ENCODE measurements at places on chromosomes 5 and 9.

- DNase-seq, result no peak
Measured at GRCh38 chr5:150587856-150588595, 52.4 kb upstream of the SYNPO start.

GRCh38 chr9:31045810-31046209 lies 1338.6 kb upstream of the ACO1 start:
- DNase-seq, result no peak

- no peak for DNase-seq
Measured at GRCh38 chr9:73806876-73807275, 655.2 kb downstream of the ANXA1 start.

DNA sequence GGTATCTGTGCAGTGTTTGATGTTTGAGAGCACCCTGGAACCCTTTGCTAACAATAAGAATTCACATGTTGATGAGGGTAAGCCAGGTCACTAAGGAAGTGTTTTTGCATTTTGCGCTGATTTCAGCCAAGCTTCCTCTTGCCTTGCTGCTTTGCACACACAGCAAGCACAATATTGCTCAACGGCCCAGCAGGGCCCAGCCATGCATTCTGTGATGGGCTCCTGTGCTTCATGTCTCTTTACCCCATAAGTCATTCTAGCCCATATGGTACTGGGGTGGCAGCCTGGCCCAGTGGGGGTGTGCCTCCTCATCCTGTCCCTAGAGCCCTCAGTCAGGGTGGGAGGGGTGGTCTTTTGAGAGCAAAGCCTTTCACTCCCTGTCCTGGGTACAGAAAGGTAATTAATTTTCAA lies 481.3 kb downstream of the GADD45G start:
- DNase-seq, result no peak

GRCh38 chr9:7756088-7756487 lies 43.5 kb downstream of the DMAC1 start:
- no peak for DNase-seq

DNA sequence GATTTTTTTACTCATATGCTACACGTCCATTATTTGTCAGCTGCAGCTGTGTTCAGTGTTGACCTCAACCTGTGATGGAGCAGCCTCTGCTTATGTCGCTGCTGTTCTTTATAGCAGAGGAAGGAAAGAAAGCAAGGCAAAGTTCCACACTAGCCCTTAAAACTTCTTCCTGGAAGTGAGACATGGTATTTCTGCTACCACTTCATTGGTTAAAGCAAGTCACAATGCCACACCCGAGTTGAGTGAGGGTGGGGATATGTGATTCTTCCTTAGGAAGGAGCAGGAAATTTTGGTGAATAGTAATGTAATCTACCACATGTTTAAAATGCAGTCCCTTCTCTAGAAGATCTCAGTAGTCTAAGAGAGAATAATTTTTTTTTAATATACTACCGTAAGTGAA lies 224.8 kb upstream of the DMRT1 start:
- no peak for DNase-seq

- no peak for DNase-seq
Measured at GRCh38 chr9:112559629-112560413, 73.2 kb downstream of the KIAA1958 start.

DNA sequence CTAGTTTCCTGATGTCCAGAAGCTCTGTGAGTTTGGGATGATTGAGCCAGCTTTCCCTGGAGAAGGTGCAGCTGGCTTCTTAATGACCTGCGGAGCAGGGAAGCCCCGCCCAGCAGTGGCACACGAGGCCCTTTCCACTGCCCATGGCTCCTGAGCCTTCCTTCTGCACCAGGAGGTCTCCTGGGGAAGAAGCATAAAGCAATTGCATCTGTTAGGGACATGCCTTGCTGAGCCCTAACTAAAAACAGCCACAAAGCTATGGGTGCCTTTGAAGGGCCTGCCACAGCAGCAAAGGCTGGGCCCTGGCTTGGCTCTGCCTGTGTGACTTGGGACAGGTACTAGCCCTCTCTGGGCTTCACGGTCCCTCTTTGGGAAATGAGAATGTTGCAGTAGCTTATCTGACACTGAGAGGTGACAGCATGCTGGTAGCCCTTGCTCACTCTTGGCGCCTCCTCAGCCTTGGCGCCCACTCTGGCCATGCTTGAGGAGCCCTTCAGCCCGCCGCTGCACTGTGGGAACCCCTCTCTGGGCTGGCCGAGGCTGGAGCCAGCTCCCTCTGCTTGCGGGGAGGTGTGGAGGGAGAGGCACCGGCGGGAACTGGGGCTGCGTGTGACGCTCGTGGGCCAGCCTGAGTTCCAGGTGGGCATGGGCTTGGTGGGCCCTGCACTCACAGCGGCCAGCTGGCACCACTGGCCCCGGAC lies 218.4 kb downstream of the FSTL4 start:
- DNase-seq, result no peak

- no peak for DNase-seq
Measured at GRCh38 chr5:16489322-16489791, 23.8 kb upstream of the ZNF622 start.

DNA sequence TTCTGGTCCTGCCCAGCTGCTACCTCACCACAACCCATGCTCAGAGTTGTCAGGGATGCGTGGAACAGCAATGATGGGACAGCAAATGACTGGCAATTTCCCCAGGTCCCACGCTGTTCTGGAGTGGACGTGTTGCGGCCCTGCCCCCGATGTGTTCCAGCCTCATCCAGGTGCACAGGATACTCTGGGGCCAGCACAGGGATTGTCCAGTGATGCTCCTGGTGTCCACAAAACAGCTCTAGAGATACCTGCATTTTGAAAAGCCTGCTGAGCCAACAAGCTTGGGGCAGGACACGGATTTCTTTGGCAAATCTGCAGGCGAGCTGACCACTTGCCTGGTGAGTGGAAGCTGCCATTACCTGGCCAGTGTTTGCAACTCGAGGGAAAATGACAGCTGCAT lies 88.7 kb downstream of the ANKRD33B start:
- DNase-seq, result no peak

- DNase-seq, result no peak
Measured at GRCh38 chr5:172985596-172985995, 2.0 kb downstream of the ATP6V0E1 start.

GRCh38 chr5:38866362-38867031 lies 20.7 kb downstream of the OSMR start:
- DNase-seq, result no peak

- no peak for DNase-seq
Measured at GRCh38 chr5:2960294-2960693, 208.8 kb upstream of the IRX2 start.

GRCh38 chr5:145471831-145472612 lies 363.1 kb downstream of the PRELID2 start:
- DNase-seq, result no peak

GRCh38 chr5:107949688-107950341 lies 279.1 kb upstream of the EFNA5 start:
- no peak for DNase-seq

DNA sequence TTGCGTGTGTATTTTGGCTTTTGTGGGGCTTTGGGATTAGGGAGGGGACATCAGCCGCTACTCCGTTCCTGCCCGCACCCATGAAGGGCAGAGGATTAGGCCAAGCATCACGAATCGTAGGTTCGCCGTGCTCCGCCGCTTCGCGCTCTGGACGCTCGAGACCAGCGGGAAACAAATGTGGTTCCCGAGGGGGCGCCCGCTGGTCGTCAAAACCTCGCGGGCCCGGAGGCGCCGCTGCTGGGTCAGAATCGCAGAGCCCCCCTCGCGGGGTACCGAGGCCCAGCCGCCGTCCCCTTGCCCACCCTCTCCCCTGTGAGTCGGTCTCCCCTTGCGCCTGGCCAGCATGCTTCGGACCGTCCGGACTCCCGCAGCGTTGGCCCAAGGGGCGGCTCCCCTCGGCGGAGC lies 2.3 kb upstream of the PAX5 start:
- DNase-seq, result no peak

- DNase-seq, result no peak
Measured at GRCh38 chr5:52702877-52703276, 84.8 kb upstream of the ITGA1 start.

GRCh38 chr5:157855404-157855994 lies 3.4 kb downstream of the CLINT1 start:
- DNase-seq, result no peak

- no peak for DNase-seq
Measured at GRCh38 chr5:28766565-28767158, 1728.3 kb upstream of the CDH9 start.

DNA sequence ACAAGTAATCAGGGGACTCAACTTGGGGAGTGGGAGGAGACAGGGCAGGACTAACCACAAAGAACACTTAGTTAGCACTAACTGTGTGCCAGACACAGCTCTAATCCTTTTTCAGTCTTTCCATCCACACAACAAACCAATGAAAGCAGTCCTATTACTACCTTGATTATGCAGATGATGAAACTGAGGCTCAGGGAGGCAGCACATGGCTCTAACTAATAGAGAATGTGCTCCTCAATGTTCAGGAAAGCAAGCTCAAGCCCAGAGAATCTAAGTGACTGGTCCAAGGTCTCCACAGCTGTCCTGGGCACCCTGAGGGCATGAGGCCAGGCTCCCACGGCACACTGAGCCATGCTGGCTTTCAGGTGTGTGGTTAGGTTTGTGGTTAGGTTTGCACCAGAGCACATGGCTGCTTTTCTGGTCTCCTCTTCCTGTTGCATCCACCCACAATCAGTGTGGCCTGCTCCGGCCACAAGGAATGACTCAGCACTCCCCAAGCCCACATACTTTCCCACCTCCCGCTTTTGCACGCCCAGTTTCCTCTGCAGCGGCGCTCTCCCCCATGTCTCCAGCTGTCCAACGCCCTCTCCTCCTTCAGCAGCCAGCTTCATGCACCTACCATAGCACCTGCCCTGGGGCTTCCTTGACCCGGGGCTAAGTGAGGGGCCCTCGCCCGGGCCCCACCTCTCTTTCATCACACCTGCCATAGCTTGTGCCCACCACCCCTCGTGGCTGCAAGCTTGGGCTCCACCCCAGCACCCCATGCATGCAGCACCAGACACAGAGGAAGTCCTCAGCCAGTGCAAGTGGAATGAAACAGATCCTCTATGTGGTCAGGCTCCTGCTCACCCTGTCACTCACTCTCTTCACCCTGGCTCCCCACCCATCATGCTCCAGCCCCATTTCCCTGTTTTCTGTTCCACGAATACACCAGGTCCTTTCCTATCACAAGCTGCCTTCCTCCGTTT lies 133.1 kb downstream of the GABBR2 start:
- no peak for DNase-seq

DNA sequence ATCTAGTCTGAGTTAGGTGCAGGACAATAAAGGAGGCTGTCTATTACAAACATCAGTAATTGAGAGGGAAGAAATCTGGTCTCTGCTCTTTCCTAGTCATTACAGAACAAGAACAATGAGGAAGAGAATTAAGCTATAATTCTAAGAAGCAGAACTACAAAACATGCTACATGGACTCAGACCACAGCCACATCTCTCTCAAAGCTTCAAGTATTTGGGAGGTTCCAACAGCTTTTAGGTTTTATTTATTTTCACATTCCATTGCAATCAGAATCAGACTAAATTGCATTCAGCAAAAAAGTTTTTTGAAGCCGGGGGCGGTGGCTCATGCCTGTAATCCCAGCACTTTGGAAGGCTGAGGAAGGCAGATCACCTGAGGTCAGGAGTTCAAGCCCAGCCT lies 1.1 kb upstream of the GRPEL2 start:
- no peak for DNase-seq

- DNase-seq, result no peak
Measured at GRCh38 chr9:68860419-68860818, 153.5 kb downstream of the PRKACG start.

- DNase-seq, result no peak
Measured at GRCh38 chr9:77847059-77847499, 184.5 kb downstream of the GNAQ start.

GRCh38 chr5:39224196-39224761 lies 4.9 kb upstream of the FYB1 start:
- DNase-seq, result no peak

DNA sequence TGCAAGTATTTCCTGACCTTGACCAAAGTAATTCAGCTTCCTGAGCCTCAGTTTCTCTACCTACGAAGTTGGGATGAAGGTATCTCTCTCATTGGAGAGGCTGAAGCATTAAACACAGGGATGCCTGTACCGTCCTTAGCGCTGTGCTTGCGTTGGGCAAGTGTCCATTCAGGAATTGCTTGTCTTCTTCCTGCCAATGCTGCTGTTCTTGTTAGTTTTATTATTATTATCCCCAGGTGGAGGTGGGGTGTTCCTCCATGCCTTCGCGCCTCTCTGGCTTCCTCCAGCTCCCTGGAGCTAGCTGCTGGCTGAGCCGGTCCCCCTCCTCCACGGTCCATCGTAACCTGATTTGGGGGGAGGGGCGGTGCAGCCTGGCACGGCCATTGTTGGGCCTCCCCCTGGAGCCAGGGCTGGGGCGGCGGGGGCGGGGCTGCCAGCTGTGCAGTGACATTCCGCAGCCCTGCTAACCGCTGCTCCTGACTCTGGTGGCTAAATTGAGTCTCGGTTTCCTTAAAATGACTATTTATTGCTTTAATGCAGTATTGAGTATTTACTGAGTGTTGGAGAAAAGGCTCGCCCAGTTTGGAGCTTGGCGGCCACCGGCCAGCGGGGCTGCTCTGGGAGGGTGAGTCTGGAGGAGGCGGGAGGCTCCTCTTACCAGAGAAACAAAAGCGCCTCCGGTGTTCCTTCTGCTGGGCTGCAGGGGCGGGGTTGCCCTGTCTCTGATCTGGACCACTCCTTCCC lies 51.3 kb downstream of the LMX1B start:
- no peak for DNase-seq

GRCh38 chr9:112041536-112042243 lies 133.4 kb downstream of the SUSD1 start:
- DNase-seq, result no peak

GRCh38 chr5:746258-746761 lies 38.2 kb downstream of the ZDHHC11B start:
- no peak for DNase-seq

DNA sequence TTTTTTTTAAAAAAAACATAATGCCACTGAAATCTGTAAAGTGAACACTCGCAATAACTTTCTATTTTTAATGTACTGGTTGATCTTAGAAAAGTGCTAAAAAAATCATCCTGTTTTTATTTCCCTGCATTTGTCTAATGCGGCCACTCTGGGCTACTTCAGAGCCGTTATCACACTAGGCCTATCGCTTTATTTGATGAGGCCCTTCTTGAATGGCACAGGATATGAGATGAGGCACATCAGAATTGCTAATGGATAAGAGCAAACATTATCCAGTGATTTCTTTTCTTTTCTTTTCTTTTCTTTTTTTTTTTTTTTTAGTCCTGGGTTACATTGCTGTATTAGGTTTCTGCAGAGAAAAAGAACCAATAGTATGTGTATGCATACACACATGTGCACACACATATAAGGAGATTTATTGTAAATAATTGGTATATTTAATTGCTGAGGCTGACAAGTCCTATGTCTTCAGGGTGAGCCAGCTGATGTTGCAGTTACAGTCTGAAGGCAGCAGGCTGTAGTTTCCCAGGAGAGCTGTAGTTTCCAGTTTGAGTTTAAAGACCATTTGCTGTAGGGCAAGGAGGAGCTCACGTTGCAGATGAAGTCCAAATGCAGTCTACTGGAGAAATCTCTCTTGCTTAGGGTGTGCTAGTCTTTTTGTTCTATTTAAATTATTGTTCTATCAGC lies 391.7 kb downstream of the MED10 start:
- DNase-seq, result no peak

DNA sequence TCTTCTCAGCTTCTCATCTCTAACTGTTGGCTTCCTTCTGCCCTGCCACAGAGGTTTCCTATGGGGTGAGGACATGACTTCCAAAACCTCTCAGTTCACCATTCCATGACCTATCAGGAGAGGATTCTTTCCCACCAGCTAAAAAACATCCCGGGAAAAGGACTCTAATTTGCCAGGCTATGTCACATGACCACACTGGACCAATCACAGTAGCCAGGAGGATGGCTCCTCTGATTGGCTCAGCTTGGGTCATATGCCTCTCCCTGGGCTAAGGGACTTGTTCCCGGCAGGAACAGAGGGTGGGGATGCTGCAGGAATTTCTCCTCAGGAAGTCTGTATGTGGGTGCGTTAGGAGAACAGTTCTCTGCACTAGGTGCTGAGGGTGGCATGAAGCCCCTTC lies 40.3 kb upstream of the XPA start:
- DNase-seq, result no peak
